ENCODE measurements at places on chromosomes 6 and 20.

DNA sequence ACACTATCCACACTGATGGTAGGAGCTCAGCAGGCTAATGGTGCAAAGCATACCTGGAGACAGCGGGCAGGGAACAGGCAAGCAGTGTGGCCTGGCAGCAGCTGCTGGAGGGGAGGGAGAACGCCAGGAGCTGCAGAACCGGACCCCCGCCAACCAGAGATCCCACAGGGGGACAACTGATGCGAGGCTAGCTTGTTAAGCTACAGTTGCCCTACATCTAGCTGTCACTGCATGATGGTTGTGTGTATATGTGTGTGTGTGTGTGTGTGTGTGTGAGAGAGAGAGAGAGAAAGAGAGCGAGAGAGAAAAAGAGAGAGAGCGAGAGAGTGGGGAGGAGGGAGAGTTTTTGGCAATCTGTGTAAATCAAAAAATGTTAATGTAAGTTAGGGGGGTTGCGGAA lies 69.7 kb upstream of the NHSL1 start:
- DNase-seq, result no peak

DNA sequence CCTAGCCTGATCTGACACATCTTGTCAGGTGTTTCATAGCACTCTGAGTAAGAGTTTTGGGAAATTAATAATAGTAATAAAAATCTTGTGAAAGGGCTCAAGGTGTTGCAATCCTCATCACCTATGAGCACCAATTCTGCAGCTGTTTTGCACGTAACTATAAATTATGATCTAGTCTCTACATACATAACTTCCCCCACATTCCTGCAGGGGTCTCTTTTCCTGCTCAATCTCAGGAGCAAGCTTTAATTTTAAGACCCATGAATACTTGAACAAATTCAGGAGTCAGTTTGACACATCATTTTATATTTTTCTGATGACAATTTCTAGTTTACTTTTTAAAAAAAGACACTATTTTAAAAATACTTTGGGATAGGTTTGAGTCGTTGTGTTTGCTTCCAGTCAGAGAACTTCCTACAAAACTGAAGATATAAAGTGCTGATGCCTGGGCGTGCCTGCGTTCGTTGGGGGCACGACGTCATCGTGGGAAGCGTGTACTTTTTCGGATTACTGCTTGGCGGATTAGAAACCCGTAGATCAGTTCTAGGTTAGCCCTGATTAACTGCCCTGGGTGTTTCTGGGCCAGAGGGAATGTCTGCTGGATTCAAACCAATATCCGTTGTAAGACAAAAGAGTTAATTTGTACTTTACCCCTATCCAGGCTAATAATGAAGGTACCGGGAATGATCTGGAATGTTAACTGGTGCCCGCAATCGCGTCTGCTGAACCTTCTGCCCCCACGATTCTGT lies 1.0 kb upstream of the E2F3 start:
- no peak for DNase-seq

DNA sequence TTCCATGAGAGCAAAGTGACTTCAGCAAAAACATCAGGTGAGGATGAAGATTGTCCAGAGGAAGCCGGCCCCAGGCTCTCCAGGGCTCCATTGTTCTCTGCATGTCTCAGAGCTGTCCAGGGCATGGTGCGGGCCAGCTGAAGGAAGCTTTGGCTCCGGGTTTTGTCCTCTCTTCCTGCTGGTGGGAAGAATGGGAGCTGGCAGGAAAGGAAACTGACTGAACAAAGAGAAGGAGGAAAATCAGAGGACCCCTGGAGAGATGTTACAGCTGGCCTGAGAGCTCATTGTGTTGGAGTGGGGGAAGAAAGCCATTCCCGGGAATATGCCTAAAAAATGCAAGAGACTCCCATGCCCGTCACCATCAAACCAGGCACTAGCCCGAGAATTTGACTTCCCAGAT lies 27.1 kb downstream of the PRND start:
- DNase-seq, result no peak

- DNase-seq, result no peak
Observed at GRCh38 chr6:20954315-20954714, 420.1 kb downstream of the CDKAL1 start.

DNA sequence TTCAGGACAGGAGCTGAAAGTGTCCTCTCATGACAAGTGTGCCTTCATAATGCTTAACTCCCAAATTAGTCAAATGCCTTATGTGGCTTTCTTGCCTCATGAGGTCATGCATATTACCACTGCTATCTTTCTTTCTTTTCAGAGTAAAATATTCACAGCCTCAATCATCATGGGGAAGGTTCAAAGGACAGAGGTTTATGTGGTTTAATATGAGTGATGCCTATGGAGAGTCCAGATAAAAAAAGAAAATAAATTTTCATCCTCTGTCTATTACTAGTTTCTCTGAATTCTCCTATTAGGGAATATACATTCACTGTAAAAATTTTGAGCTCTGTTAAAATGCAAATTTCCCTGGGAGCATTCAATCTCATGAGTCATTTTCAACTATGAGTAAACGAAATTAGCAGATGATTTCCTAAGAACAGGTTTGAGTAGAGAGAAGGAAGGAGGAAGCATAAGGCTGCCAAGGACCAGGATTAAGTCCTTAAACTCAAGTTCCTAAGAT lies 396.9 kb upstream of the ADGRB3 start:
- DNase-seq, result no peak

DNA sequence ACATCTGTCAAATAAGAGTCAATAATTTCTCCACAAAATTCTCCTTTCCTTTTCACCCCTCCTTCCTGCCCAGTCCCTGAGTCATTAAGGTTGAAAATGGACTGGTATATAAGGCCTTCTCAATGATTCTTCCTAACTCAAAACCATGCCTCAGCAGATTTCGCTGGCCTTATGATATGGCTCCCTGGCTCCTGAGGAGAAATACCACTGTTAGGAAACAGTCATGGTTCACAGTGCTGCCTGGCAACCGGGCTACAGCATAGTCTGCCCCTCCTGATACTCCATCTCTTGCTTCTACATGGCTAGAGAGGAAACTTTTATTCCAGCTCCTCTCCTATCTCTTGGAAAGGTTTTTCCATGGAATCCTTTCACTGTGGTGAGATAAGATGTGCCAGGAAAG lies 4.7 kb downstream of the UBE2J1 start:
- no peak for DNase-seq
